ENCODE measurements at places on chromosomes 7 and 10. TPM values are rescaled to one million over a fixed set of nuclear protein-coding genes. Genes with fewer than 3 reads are reported as not detected.

Gene EN2
- total RNA-seq: not detected

Gene PKD2L1
- not detected for total RNA-seq

Gene ANXA11
- 39.4 TPM for total RNA-seq

DNA sequence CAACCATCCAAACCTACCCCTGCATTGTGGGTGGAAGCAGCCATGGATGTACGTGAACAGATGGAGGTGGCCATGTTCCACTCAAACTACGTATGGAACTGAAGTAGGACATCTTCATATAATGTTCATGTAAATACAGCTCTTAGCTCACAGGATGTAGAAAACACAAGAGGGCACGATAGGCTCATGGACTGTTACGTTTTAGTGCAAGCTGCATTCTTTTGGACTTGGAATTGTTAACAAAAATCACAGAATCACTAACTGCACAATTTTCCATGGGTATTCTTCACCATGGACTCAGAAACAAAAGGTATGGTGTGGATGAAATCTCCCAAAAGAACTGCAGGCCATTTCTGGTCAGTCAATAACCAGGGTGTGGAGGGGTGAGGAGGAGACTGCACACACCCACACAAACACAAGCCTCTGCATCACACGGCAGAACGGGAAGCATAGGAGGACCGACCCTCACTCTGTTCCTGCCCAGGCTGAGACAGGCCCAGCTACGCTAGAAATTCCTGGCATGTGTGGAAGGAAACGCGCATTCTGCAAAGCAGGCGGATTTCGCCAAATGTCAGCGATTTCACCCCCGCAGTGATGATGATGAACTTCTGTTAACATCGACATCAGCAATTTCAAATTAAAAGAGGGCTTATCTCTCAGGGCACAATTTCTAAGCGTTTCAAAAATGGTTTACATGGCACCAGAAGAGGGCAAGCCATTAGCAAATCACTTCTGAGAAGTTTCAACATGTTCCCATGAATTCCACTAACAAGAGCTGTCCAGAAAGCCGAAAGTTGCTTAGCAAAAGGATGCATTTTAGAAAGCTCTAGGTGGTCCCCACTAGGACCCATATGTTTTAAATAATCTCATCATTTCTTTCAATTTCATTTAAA lies 149.0 kb downstream of the TNS3 start:
- DNase-seq: no peak

DNA sequence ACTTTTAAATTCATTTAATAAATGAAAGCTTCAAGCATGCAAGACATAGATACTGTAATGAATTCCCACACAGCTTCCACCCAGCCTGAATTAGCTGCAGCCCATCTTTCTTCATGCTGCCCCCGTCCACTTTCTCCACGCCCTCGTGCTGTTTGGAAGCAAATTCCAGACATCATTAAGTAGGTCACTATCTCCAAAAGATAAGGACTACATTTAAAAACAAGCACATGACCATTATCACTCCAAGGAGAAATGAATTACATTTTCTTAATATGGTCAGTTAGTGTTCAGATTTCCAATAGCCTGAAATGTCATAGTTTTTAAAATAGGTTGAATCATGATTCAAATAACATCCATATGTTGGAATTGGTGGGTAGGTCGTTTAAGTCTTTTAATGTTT lies 24.3 kb downstream of the LMTK2 start:
- DNase-seq: no peak

Gene LRRTM3
- total RNA-seq: under 0.01 TPM

GRCh38 chr7:18467011-18467410 lies 28.5 kb upstream of the HDAC9 start:
- peak; percentile 7 for DNase-seq

- no peak for DNase-seq
These were observed 18.3 kb downstream of the STEAP1B start for GRCh38 chr7:22481726-22482125.

Gene ZNF425
- total RNA-seq: 2.8 TPM

DNA sequence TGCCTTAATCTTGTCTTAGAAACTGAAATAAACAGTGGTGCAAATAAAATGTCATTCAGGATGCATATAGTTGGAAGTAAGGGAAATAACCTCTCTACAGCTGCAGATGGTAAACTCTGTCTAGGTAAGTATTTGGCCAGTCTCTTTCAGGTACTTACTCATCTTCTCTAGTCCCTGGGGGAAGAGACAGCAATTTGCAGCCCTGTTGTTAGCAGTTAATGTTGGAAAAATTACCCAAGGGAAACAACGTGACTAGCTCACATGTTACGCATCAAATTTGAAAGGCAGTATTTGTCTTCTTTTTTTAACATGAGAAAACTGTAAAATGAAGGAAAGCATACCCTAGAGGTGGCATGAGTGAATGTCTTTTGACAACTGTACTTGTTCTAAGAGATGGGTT lies 3.2 kb upstream of the HUS1 start:
- DNase-seq: no peak

- DNase-seq: no peak
These were observed 271.7 kb downstream of the ARHGAP12 start for GRCh38 chr10:31656851-31657433.

Gene CALML5
- not detected for total RNA-seq

Gene SPDYE6
- total RNA-seq: not detected

DNA sequence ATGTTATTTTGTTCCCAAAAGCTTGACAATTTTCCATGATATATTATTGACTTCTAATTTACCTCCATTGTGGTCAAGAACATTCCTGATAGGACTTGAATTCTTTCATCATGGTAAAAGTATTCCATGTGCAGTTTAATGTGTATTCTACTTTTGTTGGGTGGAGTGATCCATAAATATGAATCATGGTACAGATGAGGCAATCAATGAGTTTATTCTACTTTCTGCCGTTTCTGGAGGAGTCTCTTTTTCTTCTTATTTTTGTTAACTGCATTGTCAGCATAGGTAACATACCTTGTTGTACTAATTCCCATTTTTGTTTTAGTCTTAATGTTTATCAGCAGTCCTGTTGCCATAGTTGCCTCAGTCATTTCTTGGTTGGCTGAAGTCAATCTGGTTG lies 69.6 kb downstream of the SHOC2 start:
- DNase-seq: peak; percentile 52

DNA sequence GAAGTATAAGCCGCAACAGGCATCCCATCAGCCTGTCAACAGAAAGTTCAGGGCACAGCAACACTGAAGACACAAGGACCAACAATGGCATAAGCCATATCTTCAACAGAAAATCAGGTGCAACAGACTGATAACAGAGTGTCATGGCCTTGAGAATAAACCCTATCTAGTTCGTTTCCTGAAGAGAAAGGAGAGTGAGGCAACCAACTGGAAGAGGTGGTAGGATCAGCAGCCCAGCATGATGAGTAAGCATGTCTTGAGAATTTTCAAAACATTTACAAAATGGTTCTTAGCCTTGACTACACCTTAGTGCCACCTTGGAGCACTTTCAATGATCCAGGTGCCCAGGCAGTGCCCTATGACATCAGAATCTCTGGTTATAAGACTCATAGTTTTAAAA lies 290.2 kb upstream of the SEMA3C start:
- peak; percentile 8 for DNase-seq

GRCh38 chr7:22730066-22730710 lies 3.2 kb downstream of the IL6 start:
- peak; percentile 4 for DNase-seq

Gene ATP6V0A4
- 0.18 TPM for total RNA-seq

DNA sequence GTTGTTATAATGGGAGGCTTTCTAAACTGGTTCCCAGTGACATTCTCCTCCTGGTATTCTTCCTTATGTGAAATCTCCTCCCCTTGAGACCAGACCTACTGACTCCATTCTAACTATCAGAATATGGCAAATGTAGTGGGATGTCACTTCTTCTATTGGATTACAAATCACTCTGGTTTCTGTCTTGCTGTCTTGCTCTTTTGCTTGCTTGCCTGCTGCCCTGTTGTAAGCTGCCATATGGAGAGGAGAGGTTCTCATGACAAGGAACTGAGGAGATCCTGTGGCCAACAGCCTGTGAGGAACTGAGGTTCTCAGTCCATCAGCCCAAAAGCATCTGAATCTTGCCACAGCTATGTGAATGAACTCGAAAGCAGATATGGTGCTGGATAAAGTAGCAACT lies 4.7 kb upstream of the NRCAM start:
- no peak for DNase-seq

Gene CFAP46
- total RNA-seq: 1.7 TPM

DNA sequence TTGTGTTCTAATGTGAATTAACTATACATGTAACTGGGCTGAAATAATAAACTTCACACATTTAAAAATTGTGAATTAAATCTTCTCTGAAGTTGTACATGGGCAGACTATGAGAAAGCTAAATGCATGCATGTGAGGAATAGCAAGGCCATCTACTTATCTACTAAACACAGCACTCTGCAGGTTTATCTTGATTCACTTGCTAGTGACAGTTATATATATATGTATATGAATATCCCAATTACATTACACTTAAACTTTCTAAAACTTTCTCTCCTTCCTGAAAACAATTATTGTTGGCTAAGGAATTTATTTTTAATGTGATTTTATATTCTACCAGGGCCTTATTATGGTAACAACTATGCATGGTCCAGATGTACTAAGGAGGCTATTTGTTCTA lies 5.1 kb upstream of the SP4 start:
- no peak for DNase-seq
